Effector memory CD8-positive, alpha-beta T cell (primary cell): ENCODE measurements at places on chromosomes 7 and 10.

DNA sequence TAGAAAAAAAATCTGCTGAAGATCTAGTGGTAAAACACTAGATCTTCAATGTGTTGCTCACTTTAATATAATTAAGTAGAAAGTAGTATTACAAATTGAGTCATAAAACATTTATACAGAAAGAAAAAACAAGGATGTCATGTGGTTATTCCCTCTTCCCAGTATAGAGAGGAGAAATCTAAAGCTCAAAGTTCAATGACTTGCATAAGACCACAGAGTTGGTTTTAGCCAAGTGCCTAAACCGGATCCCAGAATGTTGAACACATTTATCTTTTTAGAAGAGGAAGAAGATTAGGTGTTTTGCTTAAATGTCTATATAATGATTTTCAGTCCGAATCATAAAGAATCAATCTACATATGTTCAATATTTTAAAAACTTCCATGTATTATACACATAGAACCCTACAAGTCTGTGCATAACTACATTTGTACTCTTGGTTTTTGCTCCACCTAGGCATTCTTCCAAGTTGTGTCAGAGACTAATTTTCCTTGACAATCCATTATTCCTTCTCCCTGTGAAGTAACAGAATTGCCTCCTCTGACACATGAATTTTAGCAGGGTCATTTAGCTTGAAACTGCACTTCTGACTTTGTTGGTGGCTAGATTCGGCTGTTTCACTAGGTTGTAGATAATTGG, 389.2 kb downstream of the MAGI2 start:
- no peaks in the 10 kb centered on the region for H3K36me3 ChIP-seq
- H3K27ac ChIP-seq = no peak overlapping the region
- H3K27me3 ChIP-seq = no peaks in the 10 kb centered on the region

DNA sequence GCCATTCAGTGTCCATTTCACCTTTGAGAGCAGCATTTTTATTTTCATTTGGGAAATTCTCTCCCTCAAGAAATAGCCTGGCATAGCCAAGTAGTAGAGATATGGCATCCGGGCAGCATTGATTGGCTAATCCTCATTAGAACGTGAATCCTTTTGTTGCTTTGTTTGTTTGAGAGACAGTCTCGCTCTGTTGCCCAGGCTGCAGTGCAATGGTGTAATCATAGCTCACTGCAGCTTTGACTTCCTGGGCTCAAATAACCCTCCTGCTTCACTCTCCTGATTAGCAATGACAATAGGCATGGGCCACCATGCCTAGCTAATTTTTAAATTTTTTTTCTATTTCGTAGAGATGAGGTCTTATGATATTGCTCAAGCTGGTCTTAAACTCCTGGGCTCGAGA, 1174.9 kb upstream of the AUTS2 start:
- H3K4me1 ChIP-seq = no peaks in the 10 kb centered on the region
- DNase-seq = no peak
- no peaks in the 10 kb centered on the region for H3K27me3 ChIP-seq
- no peak overlapping the region for H3K4me3 ChIP-seq
- H3K27ac ChIP-seq = no peak overlapping the region

DNA sequence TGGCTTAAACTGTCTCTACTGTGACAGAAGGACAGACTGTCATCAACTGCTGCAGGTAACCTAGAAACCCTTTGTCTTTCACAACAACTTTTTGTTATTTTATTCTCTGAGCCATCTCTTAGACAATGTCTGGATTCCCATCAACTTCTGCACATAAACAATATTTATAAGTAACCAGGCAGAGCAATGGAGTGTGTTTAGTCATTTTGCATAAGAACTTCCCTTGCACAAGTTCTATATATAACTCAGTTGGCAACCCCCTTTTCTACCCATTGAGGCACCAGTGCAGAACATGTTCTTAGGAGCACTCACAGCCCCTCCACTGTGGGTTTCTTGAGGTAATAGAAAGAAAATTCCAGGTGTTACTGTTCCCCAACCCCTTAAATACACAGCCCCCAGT, 65.0 kb upstream of the IL6 start:
- no peak overlapping the region for H3K27ac ChIP-seq
- H3K4me1 ChIP-seq = no peaks in the 10 kb centered on the region
- H3K36me3 ChIP-seq = no peaks in the 10 kb centered on the region

DNA sequence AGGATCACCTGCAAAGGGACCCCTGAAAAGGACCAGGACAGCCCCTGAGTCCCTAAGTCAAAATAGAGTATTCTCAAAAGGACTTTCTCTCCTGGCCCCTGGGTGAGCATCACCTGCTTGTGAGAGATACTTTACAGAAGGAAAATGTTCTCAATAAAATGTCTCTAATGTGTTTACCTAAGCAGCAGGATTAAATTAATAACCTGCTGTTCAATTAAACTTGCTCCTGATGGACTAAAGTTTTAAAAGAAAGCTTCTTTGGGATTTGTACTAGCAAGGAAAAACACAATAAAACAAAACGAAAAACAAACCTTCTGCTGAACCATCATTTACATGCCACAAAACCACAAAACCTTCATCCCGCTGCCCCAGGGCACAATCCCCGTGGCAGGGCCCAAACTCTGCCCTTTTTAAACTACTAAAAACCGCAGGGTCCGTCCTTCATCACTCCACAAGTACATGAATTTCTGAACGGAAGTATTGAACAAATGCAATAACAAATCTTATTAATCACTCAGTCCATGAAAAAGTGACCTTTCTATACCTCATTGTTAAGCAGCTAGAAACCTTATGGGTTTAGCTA, 197.7 kb downstream of the TCERG1L start:
- H3K27me3 ChIP-seq = no peaks in the 10 kb centered on the region
- no peak for DNase-seq
- H3K4me1 ChIP-seq = no peaks in the 10 kb centered on the region

GRCh38 chr10:58086144-58086762, 181.4 kb downstream of the IPMK start:
- H3K4me1 ChIP-seq = no peaks in the 10 kb centered on the region
- H3K36me3 ChIP-seq = no peaks in the 10 kb centered on the region
- no peak overlapping the region for H3K4me3 ChIP-seq
- peaks cover 7% of the 10 kb centered on the region for H3K27me3 ChIP-seq

DNA sequence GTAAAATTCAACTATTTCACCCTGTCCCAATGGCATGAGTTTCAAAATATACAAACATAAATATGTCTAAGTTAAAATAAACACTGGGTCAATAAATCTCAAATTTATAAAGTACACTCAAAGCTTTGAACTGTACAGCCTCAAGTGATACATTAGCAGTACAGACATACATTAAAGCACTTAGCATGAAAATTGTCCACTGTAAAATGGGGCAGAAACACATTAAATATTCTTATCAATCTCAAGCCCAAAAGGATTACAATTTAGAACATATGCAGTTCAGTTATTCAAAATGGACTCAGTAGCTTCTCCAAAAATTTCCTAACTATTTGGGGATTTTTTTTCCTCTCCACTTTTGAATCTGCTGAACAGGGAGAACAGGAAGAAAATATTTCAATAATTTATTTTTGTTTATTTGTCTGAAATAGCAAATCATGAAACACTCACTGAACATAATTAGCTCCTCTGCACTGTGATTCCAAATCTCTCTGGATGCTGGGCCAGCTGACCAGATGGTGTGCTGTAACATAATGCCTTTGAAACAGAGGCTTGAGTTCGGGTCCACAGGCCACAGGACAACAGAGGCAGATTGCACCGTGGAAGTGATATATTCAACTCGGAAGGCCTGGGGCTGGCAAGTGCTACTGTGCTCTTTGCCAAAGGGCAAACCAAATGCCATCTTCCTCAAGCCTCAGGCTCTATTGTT, 248.9 kb upstream of the LRRN3 start:
- no peaks in the 10 kb centered on the region for H3K4me1 ChIP-seq
- no peak overlapping the region for H3K4me3 ChIP-seq
- H3K27ac ChIP-seq = no peak overlapping the region
- DNase-seq = no peak
- no peaks in the 10 kb centered on the region for H3K36me3 ChIP-seq
- H3K27me3 ChIP-seq = no peaks in the 10 kb centered on the region

- DNase-seq = no peak
- peaks cover 35% of the 10 kb centered on the region for H3K36me3 ChIP-seq
- H3K27ac ChIP-seq = no peak overlapping the region
- peaks cover 9% of the 10 kb centered on the region for H3K4me1 ChIP-seq
- no peak overlapping the region for H3K4me3 ChIP-seq
- no peaks in the 10 kb centered on the region for H3K27me3 ChIP-seq
Measured at GRCh38 chr7:977326-978048, 2.1 kb upstream of the COX19 start.

- H3K4me3 ChIP-seq = no peak overlapping the region
- H3K27me3 ChIP-seq = peaks cover 21% of the 10 kb centered on the region
- H3K4me1 ChIP-seq = no peaks in the 10 kb centered on the region
- no peak overlapping the region for H3K27ac ChIP-seq
Measured at GRCh38 chr10:9091530-9092093, 1037.1 kb downstream of the GATA3 start.

DNA sequence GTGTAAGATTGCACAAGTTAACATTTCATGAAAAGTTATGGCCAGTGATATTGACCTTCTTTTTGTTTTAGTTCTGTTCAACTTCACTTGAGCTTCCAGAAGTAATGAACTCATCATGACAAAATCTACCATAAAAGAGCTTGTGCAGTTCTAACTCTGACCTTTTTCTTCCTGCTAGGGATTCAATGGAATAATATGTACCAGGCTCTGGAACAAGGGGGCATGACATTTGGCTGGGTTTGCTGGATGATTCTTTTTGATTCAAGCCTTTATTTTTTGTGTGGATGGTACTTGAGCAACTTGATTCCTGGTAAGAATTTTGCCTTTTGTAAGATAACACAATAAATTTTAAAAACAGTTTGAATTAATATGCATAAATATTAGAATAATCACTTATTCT, 205.0 kb downstream of the ABCA13 start:
- no peak overlapping the region for H3K4me3 ChIP-seq
- H3K27me3 ChIP-seq = no peaks in the 10 kb centered on the region
- no peaks in the 10 kb centered on the region for H3K4me1 ChIP-seq
- H3K36me3 ChIP-seq = no peaks in the 10 kb centered on the region
- DNase-seq = no peak

DNA sequence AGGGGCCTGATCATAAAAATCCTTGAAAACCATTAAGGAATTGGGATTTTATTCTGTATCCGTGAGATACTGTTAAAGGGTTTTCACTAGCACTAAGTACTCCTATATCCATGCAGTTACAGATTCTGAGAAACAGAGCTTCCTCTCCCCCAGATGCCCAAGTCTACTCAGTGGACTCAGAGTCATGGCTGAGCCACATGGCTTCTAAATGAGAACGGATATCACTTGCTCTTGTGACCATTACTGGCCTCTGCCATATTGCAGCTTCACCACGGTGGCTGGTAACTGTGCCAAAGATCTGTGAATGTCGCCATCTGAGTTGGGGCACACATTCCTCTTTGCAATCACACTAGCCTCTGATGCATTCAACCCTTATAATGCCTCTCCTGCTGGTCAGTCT, 42.0 kb upstream of the PALS2 start:
- no peaks in the 10 kb centered on the region for H3K27me3 ChIP-seq
- H3K4me1 ChIP-seq = no peaks in the 10 kb centered on the region
- H3K27ac ChIP-seq = no peak overlapping the region
- no peak for DNase-seq
- H3K36me3 ChIP-seq = no peaks in the 10 kb centered on the region
- H3K4me3 ChIP-seq = no peak overlapping the region

- DNase-seq = no peak
- H3K4me3 ChIP-seq = no peak overlapping the region
- no peaks in the 10 kb centered on the region for H3K4me1 ChIP-seq
Measured at GRCh38 chr7:148394582-148394981, 196.0 kb upstream of the C7orf33 start.

DNA sequence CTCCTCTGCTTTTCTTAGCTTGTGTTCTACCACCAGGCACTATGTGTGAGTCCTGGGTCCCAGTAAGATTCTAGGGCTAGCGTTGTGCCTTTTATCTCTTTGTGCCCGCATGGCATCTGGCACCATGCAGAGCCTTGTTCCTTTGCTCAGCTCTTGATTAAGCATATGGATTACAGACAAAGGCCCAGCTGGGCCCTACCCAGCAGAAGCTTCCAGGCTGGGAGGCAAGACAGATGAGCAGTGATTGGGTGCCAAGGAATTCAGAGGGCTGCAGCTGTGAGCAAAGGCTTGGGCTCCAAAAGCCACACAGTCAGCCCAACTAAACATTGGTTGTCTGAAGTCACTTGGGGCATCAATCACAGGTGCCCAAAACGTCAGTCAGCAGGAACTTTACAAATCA, 2.0 kb downstream of the ACSM6 start:
- H3K4me1 ChIP-seq = no peaks in the 10 kb centered on the region
- DNase-seq = no peak
- no peaks in the 10 kb centered on the region for H3K27me3 ChIP-seq
- H3K4me3 ChIP-seq = no peak overlapping the region
- no peaks in the 10 kb centered on the region for H3K36me3 ChIP-seq

GRCh38 chr7:117673839-117674238, 194.0 kb downstream of the CFTR start:
- H3K4me1 ChIP-seq = no peaks in the 10 kb centered on the region
- H3K4me3 ChIP-seq = no peak overlapping the region
- H3K27ac ChIP-seq = no peak overlapping the region
- no peak for DNase-seq
- no peaks in the 10 kb centered on the region for H3K27me3 ChIP-seq
- H3K36me3 ChIP-seq = no peaks in the 10 kb centered on the region

GRCh38 chr7:51789489-51789888, 472.9 kb upstream of the COBL start:
- H3K4me1 ChIP-seq = no peaks in the 10 kb centered on the region
- H3K27me3 ChIP-seq = no peaks in the 10 kb centered on the region
- no peaks in the 10 kb centered on the region for H3K36me3 ChIP-seq
- no peak overlapping the region for H3K4me3 ChIP-seq
- no peak overlapping the region for H3K27ac ChIP-seq

DNA sequence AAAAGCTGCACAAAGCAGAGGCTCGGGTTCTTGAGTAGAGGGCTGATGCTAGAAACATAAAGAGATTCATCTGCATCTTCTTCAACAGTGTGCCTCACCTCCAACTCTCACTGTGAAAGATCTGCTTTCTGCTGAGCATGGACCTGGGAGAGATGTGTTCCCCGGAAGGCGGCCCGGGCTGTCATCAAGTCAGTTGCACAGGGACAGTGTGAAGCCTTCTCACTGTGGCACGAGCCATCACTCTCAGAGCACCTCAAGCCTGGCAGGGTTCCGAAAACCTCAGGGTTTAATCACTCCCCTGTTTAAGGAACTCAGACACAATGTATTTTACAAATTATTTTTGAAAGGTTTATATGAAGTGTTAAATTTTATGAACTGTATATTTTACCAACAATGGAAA, 98.7 kb downstream of the RBM20 start:
- H3K4me3 ChIP-seq = peak overlapping the region; percentile 32
- H3K36me3 ChIP-seq = no peaks in the 10 kb centered on the region
- no peak for DNase-seq
- peaks cover 8% of the 10 kb centered on the region for H3K27me3 ChIP-seq
- H3K4me1 ChIP-seq = peaks cover 25% of the 10 kb centered on the region

GRCh38 chr10:24518411-24518810, 205.3 kb downstream of the ARHGAP21 start:
- H3K36me3 ChIP-seq = no peaks in the 10 kb centered on the region
- no peak overlapping the region for H3K27ac ChIP-seq
- DNase-seq = no peak
- peaks cover 35% of the 10 kb centered on the region for H3K27me3 ChIP-seq
- peaks cover 11% of the 10 kb centered on the region for H3K4me1 ChIP-seq
- no peak overlapping the region for H3K4me3 ChIP-seq

GRCh38 chr7:50394315-50394714, 55.8 kb downstream of the FIGNL1 start:
- no peaks in the 10 kb centered on the region for H3K27me3 ChIP-seq
- peaks cover 75% of the 10 kb centered on the region for H3K4me1 ChIP-seq
- peak overlapping the region; percentile 94 for H3K27ac ChIP-seq
- peaks cover 85% of the 10 kb centered on the region for H3K36me3 ChIP-seq
- no peak for DNase-seq
- no peak overlapping the region for H3K4me3 ChIP-seq
